ENCODE measurements at places on chromosomes 1 and 21. TPM values are rescaled to one million over a fixed set of nuclear protein-coding genes. Genes with fewer than 3 reads are reported as not detected.

- no peak for DNase-seq
- no peaks in the 10 kb centered on the region for H3K4me1 ChIP-seq
- no peaks in the 10 kb centered on the region for H3K27me3 ChIP-seq
Observed at GRCh38 chr1:187689129-187689528, 860.4 kb downstream of the PLA2G4A start.

PTCH2 gene
- 0.09 TPM for total RNA-seq

GRCh38 chr21:28136656-28137255 is 855.9 kb downstream of the LTN1 start:
- H3K4me3 ChIP-seq = no peak overlapping the region
- H3K27me3 ChIP-seq = no peaks in the 10 kb centered on the region
- no peak overlapping the region for H3K27ac ChIP-seq
- no peaks in the 10 kb centered on the region for H3K36me3 ChIP-seq
- no peak for DNase-seq

GRCh38 chr1:230414102-230414501 is 12.0 kb downstream of the PGBD5 start:
- H3K4me3 ChIP-seq = no peak overlapping the region
- no peaks in the 10 kb centered on the region for H3K36me3 ChIP-seq
- no peaks in the 10 kb centered on the region for H3K27me3 ChIP-seq
- DNase-seq = no peak
- no peaks in the 10 kb centered on the region for H3K4me1 ChIP-seq
- no peak overlapping the region for H3K27ac ChIP-seq

SLC5A9 gene
- total RNA-seq = not detected

GRCh38 chr1:160830321-160831153 is 32.1 kb downstream of the CD244 start:
- H3K4me3 ChIP-seq = no peak overlapping the region
- no peaks in the 10 kb centered on the region for H3K4me1 ChIP-seq
- H3K27ac ChIP-seq = no peak overlapping the region
- H3K27me3 ChIP-seq = no peaks in the 10 kb centered on the region
- no peaks in the 10 kb centered on the region for H3K36me3 ChIP-seq

SPRR2E gene
- not detected for total RNA-seq

All from neural progenitor cell (in vitro differentiated cells).